Endodermal cell (in vitro differentiated cells): ENCODE measurements at places on chromosomes 3 and 15.
A peak's percentile ranks its signal among the peaks of the same experiment; 100 is the strongest.

- DNase-seq = peak; percentile 91
Measured at GRCh38 chr3:49165771-49166751, at the start of gene CCDC71. TSS of gene CCDC71 (minus strand) at chr3:49166331. CDS start at chr3:49164208, 2,123 bp downstream.

- no peak for DNase-seq
Measured at GRCh38 chr3:33717616-33717865, 513 bp downstream of the CLASP2 start.

GRCh38 chr3:77799278-77799677, 759.4 kb downstream of the ROBO2 start:
- no peak for DNase-seq

- DNase-seq = no peak
Measured at GRCh38 chr3:135970506-135971116, 5.1 kb downstream of the PPP2R3A start.

- DNase-seq = no peak
Measured at GRCh38 chr15:76998663-76999285, 3.8 kb downstream of the PSTPIP1 start.

- no peak for DNase-seq
Measured at GRCh38 chr15:43249699-43250203, 17.0 kb downstream of the TGM5 start.

GRCh38 chr3:157294491-157294890, 134.5 kb upstream of the CCNL1 start:
- no peak for DNase-seq
